ENCODE measurements at places on chromosomes 12 and 14.

DNA sequence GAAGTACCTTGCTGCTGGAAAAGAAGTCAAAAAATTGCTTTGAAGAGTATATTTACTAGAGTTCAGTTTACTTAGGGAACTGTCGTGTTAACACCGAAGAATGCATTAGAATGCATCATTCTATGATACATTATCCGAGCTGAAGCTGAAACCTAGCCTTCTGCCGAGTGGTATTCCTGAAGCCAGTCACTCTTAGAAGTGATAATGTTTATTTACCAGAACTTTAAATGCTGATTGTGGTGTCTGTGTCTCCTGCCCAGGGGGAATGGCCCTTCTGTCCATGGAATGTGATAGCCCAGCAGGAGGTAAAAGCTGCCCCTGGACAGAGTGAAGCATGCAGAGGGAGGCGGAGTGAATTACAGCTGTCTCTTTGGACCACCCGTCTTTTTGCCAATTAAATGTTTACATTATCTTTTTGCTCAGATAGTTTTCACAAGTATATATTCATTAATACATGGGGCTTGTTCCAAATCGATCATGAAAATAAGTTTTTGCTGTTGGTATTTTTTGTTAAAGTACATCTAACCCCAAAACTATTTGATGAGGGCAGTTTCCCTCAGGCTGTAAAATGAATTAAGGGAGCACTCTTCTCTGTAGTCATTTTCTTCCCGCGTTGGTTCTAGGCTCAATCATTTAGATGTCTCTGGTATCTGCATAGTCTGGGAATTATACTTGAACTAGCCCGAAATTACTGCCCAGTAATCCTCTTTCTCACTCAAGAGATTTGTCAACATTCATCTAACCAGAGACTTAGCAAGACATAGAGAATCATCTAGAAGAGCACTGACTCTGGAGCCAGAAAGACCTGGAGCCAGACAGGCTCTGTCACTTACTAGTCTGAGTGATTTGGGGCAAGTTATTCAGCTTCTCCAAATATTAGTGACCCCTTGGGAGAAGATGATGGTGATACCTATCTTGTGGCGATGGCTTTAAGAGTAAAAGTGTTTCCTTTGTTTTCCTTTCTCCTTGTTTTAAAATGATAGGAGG lies 147.6 kb downstream of the CRADD start:
- DNase-seq: no peak

DNA sequence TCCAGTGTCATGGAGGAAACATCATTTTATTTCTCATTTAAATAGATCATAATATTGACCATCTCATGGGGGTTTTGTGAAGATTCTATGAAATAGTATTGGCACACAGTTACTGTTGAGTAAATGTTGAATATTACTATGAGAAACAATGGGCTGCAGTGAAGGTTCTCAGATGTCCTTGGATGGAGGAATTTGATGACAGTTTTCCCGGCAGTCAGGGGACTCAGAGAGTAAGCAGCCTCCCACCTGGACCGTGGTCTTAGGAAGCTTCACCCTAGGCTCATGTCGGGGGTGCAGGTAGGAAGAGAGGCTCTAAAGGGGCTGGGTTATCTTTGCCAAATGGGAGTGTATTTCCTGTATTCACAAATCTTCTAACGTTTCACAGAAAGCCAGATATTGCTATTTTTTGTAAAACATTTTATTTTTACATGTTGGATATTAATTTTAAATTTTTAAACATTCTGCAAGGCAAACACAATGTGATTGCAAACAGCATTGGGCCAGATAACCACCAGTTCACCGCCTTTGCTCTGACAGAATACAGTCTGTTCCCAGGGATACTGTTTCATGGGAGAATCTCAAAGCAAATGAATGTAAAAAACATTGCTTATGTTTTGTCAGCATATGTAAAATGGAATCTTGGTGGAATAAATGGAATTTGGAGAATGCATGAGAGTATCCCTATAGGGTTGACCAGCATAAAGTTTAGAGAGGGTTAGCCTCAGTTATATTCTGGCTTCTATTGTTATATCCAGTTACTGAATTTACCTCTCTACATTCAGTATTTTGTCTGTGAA lies 380.8 kb upstream of the TMEM132C start:
- no peak for DNase-seq

DNA sequence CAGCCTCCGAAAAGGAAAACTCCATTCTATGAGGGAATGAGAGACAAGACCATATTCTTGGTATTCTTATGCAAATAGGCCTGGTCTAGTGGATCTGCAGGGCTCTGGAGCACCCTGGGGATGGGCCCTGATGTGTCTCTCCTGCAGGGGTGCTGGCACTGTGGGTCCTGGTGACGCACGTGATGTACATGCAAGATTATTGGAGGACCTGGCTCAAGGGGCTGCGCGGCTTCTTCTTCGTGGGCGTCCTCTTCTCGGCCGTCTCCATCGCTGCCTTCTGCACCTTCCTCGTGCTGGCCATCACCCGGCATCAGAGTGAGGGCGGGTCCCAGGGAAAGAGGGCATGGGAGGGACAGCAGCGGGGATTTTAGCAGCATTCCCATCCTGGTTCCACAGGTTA lies 5.8 kb downstream of the SLC48A1 start:
- no peak for DNase-seq

DNA sequence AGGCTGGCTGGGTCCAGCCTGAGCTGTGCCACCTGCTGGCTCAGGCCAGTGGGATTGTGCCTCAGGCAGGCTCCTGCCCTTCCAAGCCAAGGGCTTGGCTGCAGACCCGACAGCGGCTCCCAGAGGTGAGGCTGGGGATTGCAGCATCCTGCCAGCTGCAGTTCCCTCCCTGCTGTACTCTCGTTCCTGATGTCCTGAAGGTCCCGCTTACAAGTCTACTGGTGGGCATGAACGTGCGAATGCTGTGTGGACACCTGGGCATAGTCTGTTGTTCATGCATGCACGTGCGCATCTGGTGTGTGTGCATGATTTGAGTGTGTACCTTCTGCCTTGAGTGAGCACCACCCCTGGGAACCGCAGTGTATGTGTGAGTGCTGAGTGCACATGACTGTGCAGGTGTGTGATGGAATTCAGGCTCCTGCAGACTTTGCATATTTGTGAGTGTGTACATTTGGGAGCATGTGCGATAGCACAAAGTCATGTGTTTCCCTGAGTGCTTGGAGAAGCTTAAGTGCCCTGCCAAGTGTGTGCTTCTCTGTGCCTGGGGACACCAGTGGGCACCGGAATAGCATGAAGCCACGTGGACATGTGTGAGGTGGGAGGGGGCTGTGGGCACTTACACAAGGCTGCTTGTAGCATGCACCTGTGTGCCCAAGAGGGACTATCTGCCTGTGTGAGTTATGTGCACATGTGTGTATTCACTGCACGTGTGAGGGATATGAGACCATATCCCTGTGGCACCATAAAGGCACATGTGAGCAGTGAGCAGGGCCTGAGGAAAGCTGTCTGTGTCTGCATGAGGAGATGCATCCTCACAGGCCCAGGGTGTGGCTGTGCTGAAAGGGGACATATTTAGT lies 19.3 kb upstream of the KRT7 start:
- no peak for DNase-seq

DNA sequence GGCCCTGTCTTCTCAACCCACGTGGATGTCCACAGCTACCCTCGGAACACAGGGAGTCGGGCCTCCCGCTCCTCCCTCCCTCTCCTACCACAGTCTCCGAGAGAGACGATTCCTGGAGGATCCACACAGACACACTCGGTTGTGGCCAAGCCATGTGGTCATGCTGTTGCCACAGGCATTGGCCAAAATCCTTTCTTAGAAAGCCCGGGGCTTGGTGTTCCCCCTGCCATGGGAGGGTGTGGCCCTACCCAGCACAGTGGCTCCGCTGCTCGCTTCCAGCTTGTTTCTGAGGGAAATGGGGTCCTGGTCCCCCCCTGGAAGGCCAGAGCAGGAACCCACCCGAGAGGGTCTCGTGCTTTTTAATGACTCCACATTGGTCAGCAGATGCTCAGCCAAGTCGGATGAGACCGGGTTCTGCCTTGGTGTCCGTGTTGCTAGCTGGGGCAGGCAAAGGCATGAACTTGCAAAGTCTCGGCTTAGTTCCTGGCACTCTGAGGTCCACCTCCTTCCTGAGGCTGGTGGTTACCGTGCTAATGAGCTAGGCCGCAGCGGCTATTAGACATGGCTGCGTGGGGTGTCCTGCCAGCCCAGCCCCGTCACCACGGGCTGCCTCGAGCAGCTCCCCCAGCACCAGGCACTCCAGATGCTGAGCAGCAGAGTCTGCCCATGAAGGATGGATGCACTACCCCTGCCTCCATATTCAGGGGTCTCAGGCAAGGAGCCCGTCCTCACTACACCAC lies 46.8 kb upstream of the MEG3 start:
- DNase-seq: no peak

DNA sequence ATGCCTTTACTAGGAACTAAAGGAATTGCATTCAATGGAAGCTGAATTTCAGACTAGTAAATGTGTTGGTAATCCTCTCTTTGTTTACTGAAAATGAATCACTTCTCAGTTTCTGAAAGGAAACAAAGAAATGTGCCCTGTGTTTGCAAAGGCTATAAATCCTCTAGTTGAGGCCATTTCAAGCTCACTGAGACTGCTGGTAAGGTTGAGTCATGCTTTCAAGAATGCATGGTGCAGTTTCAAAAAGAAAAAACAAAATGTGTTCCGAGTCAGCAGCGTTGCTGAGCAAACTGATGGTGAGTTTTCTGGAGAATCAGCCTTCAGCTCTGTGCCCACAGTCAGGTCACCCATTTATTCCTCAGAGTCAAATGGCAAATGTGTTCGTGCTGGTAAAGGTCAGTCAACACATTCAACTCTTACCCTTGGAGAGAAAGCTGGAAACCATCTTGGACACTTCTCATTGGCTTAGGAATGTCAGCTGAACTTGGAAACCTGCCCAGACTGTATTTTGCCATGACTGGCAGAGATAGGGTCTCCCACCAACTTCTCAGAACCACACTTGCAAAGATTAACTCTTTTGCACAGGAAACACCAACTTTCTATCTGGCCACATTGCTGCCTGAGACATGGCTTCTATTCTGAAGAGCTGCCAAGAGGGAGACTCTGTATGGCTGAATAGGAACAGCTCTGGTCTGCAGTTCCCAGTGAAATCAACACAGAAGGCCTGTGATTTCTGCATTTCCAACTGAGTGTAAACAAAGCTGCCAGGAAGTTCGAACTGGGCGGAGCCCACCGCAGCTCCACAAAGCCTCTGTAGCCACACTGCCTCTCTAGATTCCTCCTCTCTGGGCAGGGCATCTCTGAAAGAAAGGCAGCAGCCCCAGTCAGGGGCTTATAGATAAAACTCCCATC lies 484.4 kb downstream of the ATP23 start:
- DNase-seq: peak; percentile 94

GRCh38 chr14:78848234-78848820 lies 678.2 kb downstream of the NRXN3 start:
- DNase-seq: no peak

DNA sequence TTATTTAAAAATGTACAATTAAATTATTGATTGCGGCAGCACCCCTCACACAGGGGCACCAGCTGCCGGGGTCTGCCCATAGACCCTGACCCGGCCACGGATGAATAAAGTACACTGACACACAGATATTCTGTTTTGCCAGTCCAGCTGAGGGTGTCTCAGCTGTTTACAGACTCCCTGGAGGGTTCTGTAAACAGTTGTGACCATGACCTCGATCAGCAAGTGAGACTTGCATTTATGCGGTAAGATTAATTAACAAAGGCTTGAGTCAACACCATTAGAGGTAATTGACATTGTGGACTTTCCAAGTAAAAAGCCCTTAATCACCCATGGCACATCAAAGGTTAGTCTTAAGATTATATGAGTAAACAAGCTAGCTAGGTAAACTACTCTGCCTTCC lies 94.3 kb downstream of the FUT8 start:
- DNase-seq: no peak

- no peak for DNase-seq
Measured at GRCh38 chr12:105443802-105444652, 113.5 kb downstream of the C12orf75 start.

DNA sequence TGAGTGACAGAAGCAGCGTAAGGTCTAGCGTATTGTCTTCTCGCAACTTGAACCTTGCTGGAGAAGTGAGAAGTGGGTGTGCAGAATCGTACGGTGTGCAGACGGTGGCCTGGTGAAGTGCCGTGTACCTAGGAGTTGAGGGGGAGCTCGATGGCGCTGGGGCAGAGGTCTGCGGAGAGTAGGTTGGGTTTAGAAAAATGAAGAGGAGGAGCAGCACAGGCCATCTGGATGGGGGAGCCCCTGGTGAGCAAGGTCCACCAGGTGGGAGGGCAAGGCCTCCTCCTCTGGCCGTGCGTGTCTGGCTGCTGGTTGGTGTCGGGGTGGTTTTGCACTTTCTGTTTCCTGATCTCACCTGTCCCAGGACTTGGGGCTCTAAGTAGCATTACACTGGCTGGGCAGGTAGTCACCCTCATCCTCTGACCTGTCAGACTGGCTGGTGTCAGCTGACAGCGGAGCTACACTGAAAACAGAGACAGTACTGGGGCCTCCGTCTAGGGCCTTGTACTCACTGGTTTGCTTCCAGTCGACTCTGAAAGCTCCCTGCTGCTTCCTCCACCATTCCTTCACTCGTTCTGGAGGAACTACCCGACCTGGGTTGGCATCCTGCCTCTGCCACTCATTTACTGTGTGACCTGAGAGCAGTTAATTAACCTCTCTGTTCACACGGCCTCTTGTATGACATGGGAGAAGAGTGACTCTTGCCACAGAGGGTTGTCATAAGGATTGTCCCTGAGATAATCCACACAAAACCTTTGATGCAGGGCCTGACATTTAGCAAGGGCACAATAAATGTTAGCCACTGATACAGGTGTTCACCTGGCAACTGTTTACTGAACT lies 228.3 kb downstream of the SLC41A2 start:
- no peak for DNase-seq

GRCh38 chr14:104680056-104680805 lies 9.2 kb upstream of the INF2 start:
- no peak for DNase-seq

- DNase-seq: no peak
Measured at GRCh38 chr12:46887870-46888269, 62.1 kb upstream of the SLC38A4 start.

DNA sequence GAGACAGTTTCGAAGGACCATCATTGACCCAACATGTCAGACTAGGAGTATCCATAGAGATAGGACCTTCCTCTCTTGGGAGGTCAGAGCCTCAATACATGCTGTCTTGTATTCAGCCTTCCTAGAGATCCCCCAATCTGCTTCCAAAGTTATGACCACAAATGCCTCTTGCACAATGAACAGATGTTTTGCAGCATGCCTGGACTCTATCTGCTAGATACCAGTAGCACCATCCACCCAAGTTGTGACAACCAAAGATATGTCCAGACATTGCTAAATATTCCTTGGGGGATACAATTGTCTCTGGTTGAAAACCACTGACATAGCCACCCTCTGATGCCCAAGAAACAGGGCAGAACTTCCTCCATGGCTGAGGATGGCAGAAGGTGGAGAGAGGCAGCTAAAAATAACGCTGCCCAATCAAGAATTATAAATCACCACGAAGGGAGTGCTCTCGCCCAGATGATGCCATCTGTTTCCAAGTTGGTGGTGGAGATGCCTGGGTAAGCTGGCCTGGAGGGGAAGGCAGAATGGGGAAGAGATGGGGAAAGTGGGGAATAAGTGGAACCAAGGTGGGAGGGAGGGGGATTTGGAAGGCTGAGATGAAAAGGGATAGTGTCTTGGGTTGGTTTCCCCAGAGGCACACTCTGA lies 42.9 kb upstream of the NOS1 start:
- no peak for DNase-seq

GRCh38 chr12:88299567-88300101 lies 157.5 kb downstream of the TMTC3 start:
- DNase-seq: peak; percentile 94

- DNase-seq: no peak
Measured at GRCh38 chr14:88225721-88226120, 97.3 kb downstream of the KCNK10 start.

- no peak for DNase-seq
Measured at GRCh38 chr12:62347922-62348650, 87.9 kb downstream of the USP15 start.

All from epithelial cell of proximal tubule (primary cell).